Diencephalon (tissue), 1 donor: ENCODE measurements at places on chromosomes 12 and 14. TPM values are rescaled to one million over a fixed set of nuclear protein-coding genes. Genes with fewer than 3 reads are reported as not detected.

APOF gene
- not detected for total RNA-seq

CHST11 gene
- total RNA-seq, result 21.5 TPM

SLC6A12 gene
- 11.8 TPM for total RNA-seq

ZCRB1 gene
- total RNA-seq, result 30.7 TPM

KLRK1 gene
- total RNA-seq, result 0.92 TPM

ST8SIA1 gene
- total RNA-seq, result 33.4 TPM

ALX1 gene
- 0.23 TPM for total RNA-seq

LRFN5 gene
- 108 TPM for total RNA-seq

FLRT2 gene
- total RNA-seq, result 46.6 TPM

NRL gene
- total RNA-seq, result 2.5 TPM

DPY19L2 gene
- 35.5 TPM for total RNA-seq

ADAMTS20 gene
- total RNA-seq, result 0.46 TPM

BDKRB1 gene
- not detected for total RNA-seq

MSRB3 gene
- 5.3 TPM for total RNA-seq

SMCO2 gene
- 0.46 TPM for total RNA-seq

SERPINA1 gene
- 3.2 TPM for total RNA-seq

TAMALIN gene
- 3.2 TPM for total RNA-seq

CIROP gene
- not detected for total RNA-seq

BIN2 gene
- 2.3 TPM for total RNA-seq

CLEC2B gene
- 2.1 TPM for total RNA-seq

NOC4L gene
- 12.2 TPM for total RNA-seq

CLEC9A gene
- total RNA-seq, result not detected

EAPP gene
- 54.7 TPM for total RNA-seq

GLT8D2 gene
- total RNA-seq, result 11.5 TPM

KICS2 gene
- 9.9 TPM for total RNA-seq

RERGL gene
- 1.8 TPM for total RNA-seq

COQ5 gene
- total RNA-seq, result 30.9 TPM

FAIM2 gene
- 59.1 TPM for total RNA-seq

TROAP gene
- total RNA-seq, result 6.5 TPM

TTC8 gene
- 20.1 TPM for total RNA-seq

OAS3 gene
- 3.5 TPM for total RNA-seq

CCDC196 gene
- total RNA-seq, result not detected

LPAR5 gene
- total RNA-seq, result 1.2 TPM

RBP5 gene
- total RNA-seq, result 0.46 TPM
